ENCODE measurements at places on chromosomes 11 and 22. TPM values are rescaled to one million over a fixed set of nuclear protein-coding genes. Genes with fewer than 3 reads are reported as not detected.

Gene OR51G1
- polyA plus RNA-seq, result not detected

Gene CXCR5
- polyA plus RNA-seq, result 0.25 TPM

Gene PRRG4
- 0.05 TPM for polyA plus RNA-seq

Gene MUC6
- polyA plus RNA-seq, result 0.04 TPM

Gene CRYBA4
- polyA plus RNA-seq, result not detected

Gene OR51M1
- not detected for polyA plus RNA-seq

Gene SSTR3
- polyA plus RNA-seq, result not detected

Gene UCP3
- polyA plus RNA-seq, result 8.9 TPM

Gene SCGB1D2
- polyA plus RNA-seq, result 8.8 TPM

Gene IRAG1
- 1.8 TPM for polyA plus RNA-seq

Gene SLC22A9
- polyA plus RNA-seq, result not detected

Gene RTL10
- polyA plus RNA-seq, result 7.9 TPM

Gene NLRP10
- not detected for polyA plus RNA-seq

Gene RFPL1
- not detected for polyA plus RNA-seq

Gene IFITM10
- polyA plus RNA-seq, result 0.83 TPM

Gene TALDO1
- polyA plus RNA-seq, result 65.9 TPM

Gene OR5AR1
- polyA plus RNA-seq, result not detected

Gene APOBEC3A
- not detected for polyA plus RNA-seq

Gene OR8G5
- polyA plus RNA-seq, result not detected

Gene FBLN1
- polyA plus RNA-seq, result 14.0 TPM

Gene NXPE1
- 0.08 TPM for polyA plus RNA-seq

Gene P2RY2
- 43.8 TPM for polyA plus RNA-seq

Gene GGT5
- polyA plus RNA-seq, result 13.7 TPM

Gene FOXRED2
- 3.3 TPM for polyA plus RNA-seq

Gene FXYD2
- 0.17 TPM for polyA plus RNA-seq

Gene C22orf42
- not detected for polyA plus RNA-seq

Gene OR4A16
- not detected for polyA plus RNA-seq

Gene SLC7A4
- 0.10 TPM for polyA plus RNA-seq

Gene PVALB
- 1.4 TPM for polyA plus RNA-seq

Gene OLFML1
- 1.5 TPM for polyA plus RNA-seq

Gene IGSF9B
- 1.5 TPM for polyA plus RNA-seq

Gene MMP7
- 0.31 TPM for polyA plus RNA-seq

Gene LPXN
- polyA plus RNA-seq, result 3.0 TPM

Gene IL18
- 0.86 TPM for polyA plus RNA-seq

Gene CD82
- polyA plus RNA-seq, result 22.1 TPM

Gene SCUBE1
- polyA plus RNA-seq, result 0.06 TPM

Gene UBQLNL
- polyA plus RNA-seq, result 0.04 TPM

Gene CHEK1
- 1.3 TPM for polyA plus RNA-seq

Gene TMEM179B
- polyA plus RNA-seq, result 31.5 TPM

Gene SHISA8
- not detected for polyA plus RNA-seq

Gene CARD18
- not detected for polyA plus RNA-seq

Gene CCND1
- 2.2 TPM for polyA plus RNA-seq

Gene B4GALNT4
- polyA plus RNA-seq, result 0.27 TPM

Gene SCN2B
- 0.51 TPM for polyA plus RNA-seq

Gene OR51B4
- not detected for polyA plus RNA-seq

Gene VPREB1
- not detected for polyA plus RNA-seq

Gene ZNF280A
- not detected for polyA plus RNA-seq

Gene CDC42EP2
- polyA plus RNA-seq, result 5.9 TPM

Gene DRICH1
- 0.03 TPM for polyA plus RNA-seq

Gene PHOX2A
- not detected for polyA plus RNA-seq

Gene UBTFL1
- not detected for polyA plus RNA-seq

Gene LGR4
- polyA plus RNA-seq, result 3.9 TPM

Gene MS4A4A
- polyA plus RNA-seq, result 6.0 TPM

Gene RIMBP3C
- polyA plus RNA-seq, result 0.04 TPM

Gene CDC42BPG
- 0.05 TPM for polyA plus RNA-seq
